ENCODE measurements at places on chromosomes 1 and 21. TPM values are rescaled to one million over a fixed set of nuclear protein-coding genes. Genes with fewer than 3 reads are reported as not detected.
A peak's percentile ranks its signal among the peaks of the same experiment; 100 is the strongest.

- no peak for DNase-seq
Measured at GRCh38 chr1:89199525-89200031, 836 bp upstream of the GBP4 start.

DNA sequence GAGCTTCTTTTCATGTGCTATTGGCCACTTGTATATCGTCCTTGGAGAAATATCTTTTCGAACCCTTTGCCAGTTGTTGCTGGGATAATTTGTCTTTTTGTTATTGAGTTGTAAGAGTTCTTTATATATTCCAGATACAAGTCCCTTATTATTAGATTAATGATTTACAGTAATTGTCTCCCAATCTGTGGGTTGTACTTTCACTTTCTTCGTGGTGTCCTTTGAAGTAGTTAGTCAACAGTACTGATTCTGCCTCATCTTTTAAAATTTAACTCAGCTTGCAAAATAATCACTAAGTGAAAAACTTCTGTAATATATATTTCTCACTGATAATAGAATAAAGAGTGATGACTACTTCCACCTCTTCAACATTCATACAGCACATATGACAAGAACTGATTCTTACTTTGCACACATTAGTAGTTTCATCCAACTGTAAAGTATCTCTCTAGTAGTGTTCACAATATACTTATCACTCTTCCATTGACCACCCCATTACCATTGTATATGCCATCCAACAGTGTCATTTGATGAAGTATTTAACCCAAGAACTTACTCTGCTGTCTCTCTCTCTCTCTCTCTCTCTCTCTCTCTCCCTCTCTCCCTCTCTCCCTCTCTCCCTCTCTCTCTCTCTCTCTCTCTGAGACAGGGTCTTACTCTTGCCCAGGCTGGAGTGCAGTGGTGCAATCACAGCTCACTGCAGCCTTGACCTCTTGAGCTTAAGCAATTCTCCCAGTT, 104.2 kb upstream of the DMRTA2 start:
- no peak for DNase-seq

- DNase-seq = peak; percentile 21
Measured at GRCh38 chr1:200739702-200740570, 1.2 kb downstream of the CAMSAP2 start.

DNA sequence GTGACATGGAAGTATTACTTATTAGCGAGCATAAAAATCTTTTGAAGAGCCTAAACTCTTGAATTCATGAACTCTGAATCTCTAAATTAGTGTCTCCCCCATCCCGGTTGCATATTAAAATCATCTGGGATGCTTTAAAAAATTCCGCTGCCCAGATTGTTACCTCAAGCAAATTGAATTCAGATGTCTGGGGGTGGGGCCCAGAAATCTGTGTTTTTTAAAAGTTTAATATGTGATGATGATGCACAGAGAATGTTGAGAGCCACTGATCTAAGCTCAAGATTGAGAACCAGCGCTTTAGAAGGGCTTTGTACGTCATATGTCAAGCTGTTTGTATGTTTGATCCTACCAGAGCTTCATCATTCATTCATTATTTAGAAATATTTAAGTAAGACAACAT, 446.8 kb downstream of the NUF2 start:
- no peak for DNase-seq

GRCh38 chr1:151184211-151184610, 5.8 kb downstream of the VPS72 start:
- no peak for DNase-seq

GRCh38 chr1:67577646-67578045, 107.4 kb upstream of the GADD45A start:
- DNase-seq = no peak

GRCh38 chr21:16587141-16587581, 857.4 kb downstream of the USP25 start:
- DNase-seq = peak; percentile 73

- peak; percentile 56 for DNase-seq
Measured at GRCh38 chr1:12112711-12113161, 49.6 kb downstream of the TNFRSF8 start.

DNA sequence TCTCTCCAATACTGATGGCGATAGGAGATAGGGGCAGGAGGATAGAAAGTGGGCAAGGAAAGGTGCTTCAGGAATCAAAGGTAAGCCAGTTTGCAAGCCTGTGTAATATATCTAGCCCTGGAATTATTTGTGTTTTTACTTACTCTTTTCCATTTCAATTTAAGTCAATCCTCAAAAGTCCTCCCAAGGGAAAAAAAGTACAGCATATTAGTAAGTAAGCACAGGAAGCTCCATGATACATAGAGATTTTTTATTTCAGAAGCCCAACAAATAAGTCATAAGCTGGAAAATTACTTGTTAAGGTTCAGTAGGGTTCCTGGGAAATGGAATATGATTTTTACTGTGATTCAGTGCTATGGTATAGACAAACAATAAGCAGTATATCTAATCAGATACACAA, 337.7 kb upstream of the DUSP10 start:
- no peak for DNase-seq

DNA sequence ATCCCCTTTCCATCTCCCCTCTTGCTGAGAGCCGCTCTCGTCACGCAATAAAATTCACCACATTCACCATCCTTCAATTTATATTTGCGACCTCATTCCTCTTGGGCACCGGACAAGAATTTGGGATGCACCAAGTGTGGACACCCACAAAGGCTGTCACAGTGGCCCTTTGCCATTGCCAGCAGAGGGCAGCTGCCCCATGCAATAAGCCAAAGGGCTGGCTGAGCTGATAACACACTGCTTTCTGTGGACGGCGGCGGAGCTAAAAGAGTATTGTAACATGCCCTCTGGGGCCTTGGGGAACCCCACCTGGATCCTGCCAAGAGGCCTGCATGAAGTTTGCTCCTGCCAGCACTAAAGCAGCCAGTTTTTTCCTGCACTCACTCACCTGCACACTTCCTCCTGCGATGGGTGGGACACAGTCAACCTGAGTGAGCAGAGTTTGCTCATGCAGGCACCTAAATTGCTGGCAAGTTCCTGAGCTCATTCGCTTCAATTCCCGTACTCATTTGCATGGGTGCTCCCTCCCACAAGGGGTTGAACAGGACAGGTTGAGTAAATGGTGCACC, 792.3 kb upstream of the ADAMTS5 start:
- DNase-seq = no peak

GRCh38 chr1:206863266-206863665, 2.2 kb upstream of the IL20 start:
- DNase-seq = no peak

DNA sequence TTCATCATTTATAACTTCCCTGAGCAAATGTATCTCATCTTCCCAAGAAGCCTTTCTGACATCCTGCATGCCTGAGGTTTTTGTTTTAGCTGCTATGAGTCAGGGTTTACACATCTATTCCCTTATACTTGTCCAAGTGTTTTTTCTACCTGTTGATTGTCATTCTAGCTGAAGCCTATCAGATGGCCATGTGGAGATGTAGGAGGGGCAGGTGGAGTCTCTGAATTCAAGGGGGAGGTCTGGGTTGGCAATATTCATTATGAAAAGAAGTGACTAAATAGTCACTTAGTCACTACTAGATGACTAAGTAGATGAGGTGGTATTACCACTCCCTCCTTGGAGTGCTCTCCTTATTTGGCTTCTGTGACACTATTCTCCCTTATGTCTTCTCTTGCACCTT, 52.4 kb downstream of the XCL1 start:
- peak; percentile 97 for DNase-seq

GRCh38 chr21:42991992-42992740, 17.8 kb downstream of the PKNOX1 start:
- DNase-seq = peak; percentile 89

DNA sequence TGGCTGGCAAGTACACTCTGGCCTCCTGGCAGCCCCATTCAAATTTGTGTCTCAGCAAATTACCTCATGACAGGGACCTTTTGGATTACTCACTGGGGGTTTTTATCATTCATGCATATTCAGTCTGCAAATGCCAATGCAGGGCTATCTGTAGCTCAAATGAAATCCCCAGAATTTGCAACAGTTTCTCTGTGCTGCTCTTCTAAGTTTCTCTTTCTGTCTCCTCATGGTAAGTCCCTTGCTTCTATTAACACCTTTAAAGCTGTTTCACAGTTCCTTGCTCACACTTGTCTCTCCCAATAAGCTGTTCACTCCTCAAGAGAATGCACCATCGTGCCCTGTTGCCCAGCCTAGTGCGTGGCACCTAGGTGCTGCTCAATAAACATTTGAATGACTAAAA, 3.3 kb upstream of the FAM78B start:
- no peak for DNase-seq

- no peak for DNase-seq
Measured at GRCh38 chr1:17296086-17296485, 11.9 kb upstream of the PADI4 start.

GRCh38 chr1:229158341-229158921, 112.5 kb upstream of the RAB4A start:
- no peak for DNase-seq

DNA sequence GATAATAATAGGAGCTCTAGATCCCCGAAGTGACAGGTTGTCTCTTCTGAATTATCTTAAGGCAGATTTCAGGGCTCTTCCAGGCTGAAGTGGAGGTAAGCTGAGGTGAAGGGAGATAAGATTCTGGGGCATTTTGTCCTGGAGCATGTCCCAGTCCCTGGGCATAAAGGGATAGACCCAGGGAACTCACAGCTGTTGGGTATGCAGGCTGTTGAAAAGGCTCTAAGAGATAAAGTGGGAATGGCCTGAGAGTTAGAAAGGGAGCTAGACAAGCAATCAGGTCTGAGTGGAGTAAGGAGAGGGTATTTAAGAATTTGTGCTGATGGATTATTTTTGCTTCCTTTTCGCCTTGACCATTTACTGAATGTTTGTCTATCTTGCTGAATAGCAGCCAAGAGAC, 123.7 kb downstream of the NOS1AP start:
- no peak for DNase-seq

DNA sequence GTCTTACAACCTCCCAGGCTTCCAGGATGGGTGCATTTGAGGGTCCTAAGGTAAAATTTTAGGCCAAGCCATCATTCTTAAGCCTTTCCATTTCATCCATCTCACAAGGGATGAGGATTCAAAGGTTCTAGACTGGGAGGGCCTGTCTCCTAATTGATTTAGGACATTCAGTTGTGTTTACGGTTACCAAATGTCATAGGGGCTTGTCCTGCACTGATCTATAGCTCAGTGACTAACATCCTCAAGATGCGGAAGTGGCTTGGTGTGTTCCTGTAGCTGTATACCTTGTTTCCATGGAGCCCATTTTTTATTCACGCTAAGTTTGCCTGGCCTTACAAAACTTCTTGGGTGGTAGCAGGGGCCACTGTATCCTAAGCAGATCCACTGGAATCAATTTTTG, 52.8 kb downstream of the DUSP10 start:
- no peak for DNase-seq

GRCh38 chr1:83909687-83910086, 89.2 kb downstream of the TTLL7 start:
- DNase-seq = peak; percentile 37

GRCh38 chr1:6245869-6246496, 2.0 kb downstream of the HES3 start:
- no peak for DNase-seq

DNA sequence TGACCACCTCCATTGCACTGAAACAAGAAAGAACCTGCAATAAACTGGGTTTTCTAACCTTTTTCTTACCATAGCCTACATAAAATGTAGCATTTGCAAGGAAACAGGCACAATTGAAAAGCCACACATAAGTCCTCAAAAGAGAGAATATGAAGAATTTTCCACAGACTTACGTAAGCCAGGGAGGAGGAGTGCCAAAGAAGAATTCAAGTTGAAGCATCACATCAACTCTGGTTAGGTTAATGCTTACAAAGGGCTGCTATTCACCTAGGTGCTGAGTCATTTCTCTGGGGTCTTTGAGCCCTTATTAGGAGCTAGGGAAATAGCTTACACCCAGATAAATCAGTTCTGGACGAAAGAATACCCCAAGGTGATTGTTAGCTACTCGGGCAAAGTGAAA, 9.6 kb downstream of the OSCP1 start:
- no peak for DNase-seq

- no peak for DNase-seq
Measured at GRCh38 chr1:118154220-118154619, 30.8 kb downstream of the SPAG17 start.

DNA sequence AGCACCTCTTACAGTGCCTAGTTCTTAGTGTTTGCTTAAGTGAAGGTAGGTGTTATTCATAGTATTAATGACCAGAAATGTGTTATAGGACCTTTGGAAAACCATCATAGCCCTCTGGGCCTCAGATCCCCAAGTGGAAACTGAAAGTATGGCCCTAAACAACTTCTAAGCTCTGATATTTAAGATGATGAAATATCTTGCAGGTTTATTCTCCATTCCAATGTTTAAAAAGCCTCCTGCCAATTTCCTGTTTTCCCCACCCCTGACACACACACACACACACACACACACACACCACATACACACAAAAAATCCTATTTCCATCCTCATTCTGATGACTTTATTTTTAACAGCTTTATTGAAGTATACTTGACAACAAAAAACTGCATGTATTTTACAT, 108.2 kb downstream of the DIRAS3 start:
- DNase-seq = no peak

- no peak for DNase-seq
Measured at GRCh38 chr1:19941206-19941568, 17.8 kb upstream of the PLA2G2E start.

GRCh38 chr1:14598498-14599182, at the start of gene KAZN:
Gene KAZN (plus strand): TSS chr1:14598685.
- no peak for DNase-seq

DNA sequence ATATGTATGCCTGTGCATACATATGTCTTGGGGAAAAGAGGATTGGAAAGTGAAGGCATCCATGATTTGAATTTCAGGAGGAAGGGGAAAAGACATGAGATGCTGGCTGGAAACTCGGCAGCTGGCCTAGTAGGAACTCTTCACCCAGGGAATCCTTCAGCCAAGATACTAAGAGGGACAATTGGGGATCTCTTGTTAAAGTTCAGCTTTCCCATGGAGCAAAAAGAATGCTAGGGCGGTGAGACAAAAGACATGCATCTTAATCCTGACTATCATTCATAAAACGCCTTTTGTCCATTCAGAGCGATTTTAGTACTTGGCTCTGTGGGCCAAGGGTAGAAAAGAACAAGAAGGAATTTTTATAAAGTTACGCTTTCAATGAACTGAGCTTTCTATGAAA, 20.5 kb downstream of the PDPN start:
- no peak for DNase-seq

DNA sequence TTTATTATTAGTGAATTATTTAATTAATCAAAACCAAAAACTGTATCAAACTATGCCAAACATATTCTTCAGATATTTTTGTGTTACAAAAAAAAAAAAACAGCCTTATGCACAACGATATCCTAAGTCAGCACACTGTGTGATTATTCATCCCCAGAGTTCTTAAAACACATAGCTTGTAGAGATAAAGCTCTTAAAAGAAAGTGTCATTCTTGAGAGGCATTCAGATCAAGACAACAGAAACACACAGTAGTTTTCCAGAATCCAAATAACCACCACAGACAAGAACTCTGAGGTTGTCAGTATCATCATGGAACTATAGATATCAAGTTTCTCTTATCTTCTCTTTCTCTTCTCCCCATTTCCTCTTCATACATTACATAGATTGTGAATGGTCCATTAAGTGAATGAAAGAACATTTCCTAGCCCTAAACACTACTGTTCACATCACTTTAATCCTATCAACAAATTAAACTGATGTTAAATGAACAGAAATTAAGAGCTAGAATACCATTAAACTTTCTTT, 13.5 kb downstream of the ZZZ3 start:
- no peak for DNase-seq

The LIN28A gene
- 16.7 TPM for total RNA-seq

The ELF3 gene
- 2.9 TPM for total RNA-seq

The MMEL1 gene
- total RNA-seq = not detected

The C1QB gene
- total RNA-seq = not detected

The FCAMR gene
- total RNA-seq = not detected

The SH2D1B gene
- not detected for total RNA-seq

The SSX2IP gene
- total RNA-seq = 13.4 TPM

The GPR25 gene
- total RNA-seq = not detected

The TSSK3 gene
- total RNA-seq = 0.87 TPM

The PTGFRN gene
- total RNA-seq = 157 TPM
